ENCODE measurements at places on chromosomes 7 and 10.

- no peak for DNase-seq
Measured at GRCh38 chr10:87058171-87058570, 36.5 kb downstream of the GLUD1 start.

GRCh38 chr7:9961161-9961922 lies 1012.3 kb upstream of the PHF14 start:
- DNase-seq, result no peak

DNA sequence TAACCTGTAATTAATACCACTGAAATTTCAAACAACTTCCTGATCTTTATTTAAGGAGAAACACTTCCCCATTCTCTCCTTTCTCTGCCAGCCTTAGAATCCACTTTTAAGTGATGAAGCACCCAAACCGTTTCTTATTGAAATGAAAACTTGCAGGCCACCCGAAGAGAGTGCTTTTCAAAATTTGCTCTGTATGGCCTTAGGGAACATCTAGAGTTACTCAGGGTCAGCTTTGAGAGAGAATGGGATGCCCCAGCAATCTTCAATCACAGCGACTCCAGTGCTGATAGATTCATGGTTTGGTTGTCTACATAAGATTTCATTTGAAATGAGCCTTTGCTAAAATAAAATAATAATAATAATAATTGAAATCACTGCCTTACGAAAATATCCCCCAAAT lies 323.1 kb downstream of the PCLO start:
- no peak for DNase-seq

- DNase-seq, result no peak
Measured at GRCh38 chr10:92081641-92082040, 158.1 kb downstream of the BTAF1 start.

DNA sequence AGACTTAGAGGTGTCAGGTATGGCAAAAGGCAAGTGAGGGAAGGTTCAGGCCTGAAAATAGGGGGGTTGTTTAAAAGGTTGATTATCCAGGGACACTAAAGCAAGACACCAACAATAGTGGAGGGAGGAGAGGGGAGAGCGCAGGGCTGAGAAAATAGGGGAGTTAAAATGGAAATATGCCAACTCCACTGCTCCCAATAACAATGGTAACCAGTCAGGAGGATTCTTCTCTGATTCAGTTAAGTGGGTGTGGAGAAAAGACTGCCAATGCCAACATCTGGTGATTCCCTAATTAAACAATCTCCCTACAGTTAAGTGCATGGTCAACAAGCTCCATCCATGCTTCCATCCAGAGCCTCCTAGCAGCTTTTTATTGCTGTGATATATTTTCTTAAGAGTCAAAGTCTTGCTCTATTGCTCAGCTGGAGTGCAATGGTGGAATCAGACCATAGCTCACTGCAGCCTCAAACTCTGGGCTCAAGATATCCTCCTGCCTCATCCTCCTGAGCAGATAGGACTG lies 183.3 kb downstream of the JAZF1 start:
- no peak for DNase-seq

DNA sequence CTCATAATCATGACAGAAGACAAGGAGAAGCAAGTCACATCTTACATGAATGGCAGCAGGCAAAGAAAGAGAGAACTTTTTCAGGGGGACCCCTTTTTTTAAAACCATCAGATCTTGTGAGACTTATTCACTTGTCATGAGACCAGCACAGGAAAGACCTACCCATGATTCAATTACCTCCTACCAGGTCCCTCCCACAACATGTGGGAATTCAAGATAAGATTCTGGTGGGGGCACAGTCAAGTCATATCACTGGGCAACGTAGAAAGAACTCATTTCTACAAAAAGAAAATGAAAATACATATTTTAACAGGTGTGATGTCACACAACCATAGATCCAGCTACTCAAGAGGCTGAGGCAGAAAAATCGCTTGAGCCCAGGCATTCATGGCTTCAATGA lies 304.1 kb downstream of the IPMK start:
- DNase-seq, result no peak

DNA sequence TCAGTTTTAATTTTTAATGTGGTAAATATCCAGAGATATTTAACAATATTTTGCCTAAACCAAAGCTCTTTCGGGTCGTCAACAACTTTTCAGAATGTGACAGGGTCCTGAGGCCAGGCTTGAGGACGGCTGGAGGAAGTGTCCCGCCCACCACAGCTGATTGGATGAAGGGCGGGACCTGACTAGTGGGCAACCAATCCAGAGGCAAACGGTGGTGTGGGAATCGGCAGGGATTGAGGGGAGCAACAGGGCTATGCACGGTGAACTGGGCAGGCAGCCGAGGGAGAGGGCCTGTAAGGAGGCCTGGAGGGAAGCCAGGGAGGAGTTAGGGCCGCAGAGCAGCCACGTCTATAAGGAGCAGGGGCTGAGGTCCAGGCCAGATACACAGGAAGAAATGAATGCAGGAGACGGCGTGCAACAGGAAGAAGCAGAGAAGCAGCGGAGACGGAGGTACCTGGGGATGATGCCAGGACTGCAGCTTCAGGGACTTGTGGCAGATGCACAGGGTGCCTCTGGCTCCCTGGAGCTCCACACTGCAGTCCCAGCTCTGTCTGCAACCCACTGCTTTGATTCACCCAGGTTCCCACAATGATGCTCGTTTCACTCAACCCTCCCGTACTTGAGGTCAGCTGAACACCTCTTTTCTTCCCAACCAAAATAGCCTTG lies 46.1 kb upstream of the ZMIZ1 start:
- DNase-seq, result no peak

DNA sequence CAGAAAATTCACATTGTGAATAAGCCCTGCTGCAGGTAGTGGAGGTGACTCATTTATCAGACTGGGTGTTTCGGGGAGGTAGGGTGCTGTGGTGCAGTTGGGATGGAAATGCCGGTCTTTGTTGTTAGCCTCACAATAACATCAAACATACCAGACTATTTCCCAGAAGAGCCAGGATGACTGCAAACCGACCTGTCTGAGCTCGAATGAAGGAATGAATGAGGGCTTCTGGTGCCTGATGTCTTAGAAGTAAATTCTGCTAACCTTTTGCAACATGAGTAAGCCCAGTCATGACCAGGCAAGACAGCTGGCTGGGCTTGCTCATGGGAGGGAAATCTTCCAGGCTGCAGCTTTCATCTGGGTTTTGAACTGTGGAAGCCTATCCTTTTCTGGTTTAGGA lies 2.4 kb upstream of the VDAC2 start:
- DNase-seq, result no peak

DNA sequence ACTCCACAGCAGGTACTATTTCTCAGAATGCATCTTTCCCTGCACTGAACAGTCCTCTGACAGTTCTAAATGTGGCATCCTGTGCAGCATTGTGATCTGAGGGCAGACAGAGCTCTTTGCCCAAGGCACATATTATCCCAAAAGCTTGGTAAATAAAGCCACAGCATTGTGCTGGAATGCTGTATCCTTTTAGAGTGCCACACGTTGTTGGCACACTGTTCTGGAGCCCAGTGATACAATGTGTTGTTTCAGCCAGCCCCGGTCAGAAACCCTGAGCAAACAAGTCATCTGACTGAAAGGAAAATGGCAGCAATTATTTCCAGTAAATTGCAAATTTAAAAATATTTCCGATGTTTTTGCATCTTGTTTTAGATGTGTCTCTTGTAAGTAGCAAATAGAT lies 45.4 kb downstream of the NAMPT start:
- DNase-seq, result no peak

GRCh38 chr10:120431251-120431651 lies 25.8 kb upstream of the PLPP4 start:
- no peak for DNase-seq

- DNase-seq, result no peak
Measured at GRCh38 chr10:114271779-114272167, 32.7 kb downstream of the VWA2 start.

DNA sequence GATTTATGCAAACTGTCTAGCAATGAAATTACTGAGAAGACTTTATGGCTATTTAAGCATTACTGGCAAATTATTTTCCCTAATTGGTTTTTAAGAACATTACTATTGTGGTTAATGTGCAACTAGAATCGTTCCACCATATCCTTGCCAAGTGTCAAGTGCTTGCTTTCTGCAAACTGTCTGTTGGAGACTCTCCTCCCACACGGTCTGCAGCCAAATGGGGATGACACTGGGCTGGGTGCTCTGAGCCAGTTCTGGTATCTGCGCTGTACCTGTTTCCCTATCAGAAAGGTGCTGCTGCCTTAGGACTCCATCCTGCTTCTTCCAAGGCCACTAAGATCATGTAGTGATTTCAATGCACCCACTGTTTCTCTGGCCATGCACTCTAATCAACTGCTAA lies 110.4 kb downstream of the RAMP3 start:
- no peak for DNase-seq

DNA sequence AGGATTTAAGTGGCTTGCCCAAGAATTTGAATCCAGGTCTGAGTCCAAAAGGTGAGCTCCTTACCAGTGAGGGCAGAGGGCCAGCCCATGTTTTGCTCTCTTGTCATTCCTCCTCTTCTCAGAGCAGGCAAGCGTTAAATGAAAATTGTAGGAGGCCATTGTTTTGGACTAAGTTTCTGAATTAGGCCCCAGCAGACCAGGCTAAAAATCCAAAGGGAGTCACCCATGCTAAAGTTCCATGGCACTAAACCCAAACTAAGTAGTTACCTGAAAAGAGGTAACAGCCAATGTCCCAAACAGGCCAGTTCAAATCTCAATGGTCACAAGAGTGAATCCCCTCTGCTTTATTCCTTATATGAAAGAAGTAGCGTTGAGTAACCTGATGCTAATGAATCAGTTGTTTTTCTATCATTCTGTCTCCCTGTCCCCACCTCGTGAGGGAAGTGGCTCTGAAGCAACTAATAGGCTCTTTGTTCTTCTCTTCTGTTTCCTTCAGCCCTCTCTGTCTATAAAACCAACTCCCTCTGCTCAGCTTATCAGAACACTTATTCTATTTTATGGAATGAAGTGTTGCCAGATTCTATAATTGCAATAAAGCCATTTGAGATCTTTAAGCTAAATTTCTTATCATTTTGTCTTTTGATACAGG lies 17.5 kb upstream of the CDH23 start:
- no peak for DNase-seq

- DNase-seq, result no peak
Measured at GRCh38 chr7:64101943-64102655, 56.9 kb downstream of the ZNF727 start.

- DNase-seq, result no peak
Measured at GRCh38 chr10:98943681-98944080, 292.0 kb downstream of the HPSE2 start.

GRCh38 chr10:118445535-118445934 lies 103.4 kb upstream of the FAM204A start:
- DNase-seq, result no peak

DNA sequence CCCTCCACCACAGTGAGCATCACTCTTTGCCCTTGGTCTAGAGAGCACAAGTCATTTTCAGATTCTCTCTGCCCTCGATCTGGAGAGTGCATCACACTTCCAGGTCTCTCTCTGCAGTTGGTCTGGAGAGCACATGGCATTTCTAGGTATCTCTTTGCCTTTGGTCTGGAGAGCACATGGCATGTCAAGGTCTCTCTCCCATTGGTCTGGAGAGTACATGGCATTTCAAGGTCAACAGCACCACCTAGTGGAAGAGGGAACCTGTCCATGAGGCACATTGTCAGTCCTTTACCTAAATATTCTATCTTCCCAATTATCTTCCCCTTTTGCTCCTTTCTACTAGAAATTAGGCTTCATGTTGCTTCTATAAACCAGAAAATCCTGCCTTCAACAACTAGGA lies 1139.4 kb downstream of the XPNPEP1 start:
- peak; percentile 33 for DNase-seq
